GM12891 (cell line): ENCODE measurements at places on chromosomes 5 and 9.
A peak's percentile ranks its signal among the peaks of the same experiment; 100 is the strongest.

- no peak for DNase-seq
Measured at GRCh38 chr5:143318833-143319232, 84.7 kb downstream of the NR3C1 start.

DNA sequence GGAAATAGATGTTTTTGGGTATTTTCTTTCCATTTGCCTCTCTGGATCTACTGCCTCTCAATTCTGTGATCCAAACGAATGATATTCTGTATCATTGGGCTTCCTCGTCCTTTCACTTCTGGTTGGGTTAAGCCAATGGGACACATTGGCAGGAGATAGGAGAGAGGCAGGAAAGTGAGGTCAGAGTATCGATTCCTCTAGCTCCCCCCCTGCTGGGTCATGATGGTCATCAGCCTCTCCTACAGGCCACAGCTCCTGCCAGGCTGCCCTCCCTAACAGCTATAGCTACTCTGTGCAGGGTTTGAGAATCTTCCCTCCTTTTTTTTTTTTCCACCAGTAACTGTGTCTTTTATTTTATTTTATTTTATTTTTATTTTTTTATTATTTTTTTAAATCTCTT lies 39.4 kb downstream of the APBA1 start:
- DNase-seq, result no peak

DNA sequence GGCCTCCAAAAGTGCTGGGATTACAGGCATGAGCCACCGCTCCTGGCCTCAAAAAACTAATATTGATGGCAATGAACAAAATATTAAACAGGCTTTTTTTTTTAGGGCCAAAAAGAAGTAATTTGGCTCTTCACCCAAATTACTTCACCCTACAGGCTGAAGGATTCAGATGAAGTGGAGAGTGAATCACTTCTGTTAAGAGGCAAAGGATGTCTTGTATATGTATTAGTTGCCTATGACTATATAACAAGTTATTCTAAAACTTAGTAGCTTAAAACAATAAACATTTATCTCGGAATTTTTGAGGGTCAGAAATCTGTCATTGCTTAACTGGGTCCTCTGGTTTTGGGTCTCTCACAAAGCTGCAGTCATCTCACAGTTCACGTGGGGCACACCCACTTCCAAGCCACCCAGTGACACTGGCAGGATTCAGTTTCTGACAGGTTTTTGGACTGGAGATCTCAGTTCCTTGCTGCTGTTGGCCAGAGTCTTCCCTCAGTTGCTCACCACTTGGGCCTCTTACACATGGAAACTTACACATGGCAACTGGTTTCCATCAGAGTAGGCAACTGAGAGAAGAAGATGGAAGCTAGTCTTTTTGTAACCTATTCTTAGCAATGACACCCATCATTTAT lies 66.7 kb downstream of the IQGAP2 start:
- DNase-seq, result no peak

- no peak for DNase-seq
Measured at GRCh38 chr9:34459356-34459755, 751 bp downstream of the DNAI1 start.

DNA sequence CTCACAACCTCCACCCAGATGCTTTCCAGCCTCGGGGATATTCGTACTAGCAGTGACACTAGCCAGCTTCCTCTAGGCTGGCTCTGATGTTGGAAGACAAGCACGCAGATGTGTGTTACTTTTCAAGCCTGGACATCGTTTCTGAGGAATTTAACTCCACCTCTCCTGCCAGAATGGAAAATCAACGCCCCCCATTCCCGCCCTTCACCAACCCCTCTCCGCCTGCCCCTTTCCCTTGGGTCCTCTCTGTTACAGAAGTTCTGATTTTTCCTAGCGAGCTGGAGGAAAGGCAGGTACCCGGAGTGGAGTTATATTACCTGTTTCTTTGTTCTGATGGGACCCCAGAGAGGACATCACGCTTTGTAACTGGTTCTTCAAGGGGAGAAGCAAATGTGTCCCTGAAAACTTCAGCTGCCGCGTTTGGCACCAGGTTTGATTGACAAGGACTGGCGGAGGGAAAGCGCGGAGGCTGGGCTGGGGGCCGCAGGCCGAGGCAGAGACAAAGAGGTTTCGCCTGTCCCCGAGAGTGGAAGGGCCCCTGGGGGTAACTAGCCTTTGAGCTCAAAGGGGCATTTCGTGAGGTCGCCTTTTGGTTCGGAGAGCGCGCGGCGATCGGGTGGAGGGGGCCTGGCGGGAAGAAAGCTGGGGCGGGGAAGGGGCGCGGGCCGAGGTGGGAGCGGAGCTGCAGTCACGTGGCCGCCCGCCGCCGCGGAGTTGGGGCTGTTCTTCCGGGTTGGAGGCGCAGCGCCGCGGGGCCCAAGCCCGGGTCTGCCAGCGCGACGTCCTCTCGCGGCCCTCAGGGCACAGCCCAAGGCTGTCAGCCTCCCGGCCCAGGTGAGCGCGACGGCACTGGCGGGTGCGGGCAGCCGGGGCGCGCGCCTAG lies at the start of gene NNT:
Gene NNT (plus strand): TSS at position 720 of the 883 bp plus-strand sequence. CDS start 6,016 bp downstream, outside the sequence.
- peak; percentile 64 for DNase-seq

DNA sequence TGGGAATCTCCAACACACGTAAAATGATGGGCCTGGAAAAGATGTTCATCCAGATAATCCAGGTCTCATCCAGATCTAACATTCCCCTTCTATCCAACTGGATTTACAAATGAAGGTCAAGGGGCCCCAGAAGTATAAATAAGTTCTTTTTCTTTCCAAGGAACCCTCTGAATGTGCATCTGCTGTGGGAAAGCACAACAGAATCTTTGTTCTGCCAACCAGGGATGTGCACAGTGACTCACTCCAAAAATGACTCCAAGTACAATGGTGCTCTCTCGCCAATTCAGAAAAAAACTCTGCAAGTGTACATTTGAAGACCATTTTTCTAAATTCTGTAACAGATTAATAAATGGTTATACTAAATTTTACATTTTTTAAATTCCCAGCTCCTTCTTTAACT lies 12.4 kb downstream of the RAPGEF6 start:
- no peak for DNase-seq

DNA sequence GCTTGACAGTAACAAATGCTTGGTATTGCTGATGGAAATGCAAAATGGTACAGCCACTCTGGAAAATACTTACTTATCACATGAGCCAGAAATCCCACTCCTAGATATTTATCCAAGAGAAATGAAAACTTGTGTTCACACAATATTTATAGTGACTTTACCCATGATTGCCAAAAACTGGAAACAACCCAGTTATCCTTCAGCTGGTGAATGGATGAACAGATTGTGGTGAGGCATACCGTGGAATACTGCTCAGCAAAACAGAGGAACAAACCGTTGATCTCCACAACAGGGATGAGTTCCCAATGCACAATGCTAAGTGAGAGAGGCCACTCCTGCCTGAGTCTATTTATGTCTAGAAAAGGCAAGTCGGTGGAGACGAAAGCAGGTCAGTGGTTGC lies 40.5 kb upstream of the LRRC14B start:
- DNase-seq, result no peak

- DNase-seq, result no peak
Measured at GRCh38 chr5:59497207-59497606, 396.3 kb downstream of the PDE4D start.

DNA sequence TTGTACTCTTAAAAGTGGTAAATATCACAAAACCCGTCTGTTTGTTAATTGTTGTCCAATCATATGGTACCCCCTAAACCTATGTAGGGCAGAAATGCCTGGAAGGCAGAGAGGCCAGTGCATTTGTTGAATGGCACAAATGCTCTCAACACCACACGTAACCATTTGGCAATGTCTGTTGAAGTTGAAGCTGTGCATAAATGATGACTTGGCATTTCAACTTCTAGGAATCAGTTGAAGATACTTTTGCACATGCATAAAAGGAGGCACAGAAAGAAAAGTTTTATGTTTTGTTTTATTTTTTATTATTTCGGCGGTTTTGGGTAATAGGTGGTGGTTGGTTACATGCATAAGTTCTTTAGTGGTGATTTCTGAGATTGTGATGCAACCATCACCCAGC lies 246.6 kb downstream of the TAF11L14 start:
- DNase-seq, result no peak

- no peak for DNase-seq
Measured at GRCh38 chr5:83956386-83956785, 235.7 kb upstream of the HAPLN1 start.
